ENCODE measurements at places on chromosomes 5 and 9.

GRCh38 chr5:64693636-64694035, 3.3 kb downstream of the SHISAL2B start:
- no peak for DNase-seq

DNA sequence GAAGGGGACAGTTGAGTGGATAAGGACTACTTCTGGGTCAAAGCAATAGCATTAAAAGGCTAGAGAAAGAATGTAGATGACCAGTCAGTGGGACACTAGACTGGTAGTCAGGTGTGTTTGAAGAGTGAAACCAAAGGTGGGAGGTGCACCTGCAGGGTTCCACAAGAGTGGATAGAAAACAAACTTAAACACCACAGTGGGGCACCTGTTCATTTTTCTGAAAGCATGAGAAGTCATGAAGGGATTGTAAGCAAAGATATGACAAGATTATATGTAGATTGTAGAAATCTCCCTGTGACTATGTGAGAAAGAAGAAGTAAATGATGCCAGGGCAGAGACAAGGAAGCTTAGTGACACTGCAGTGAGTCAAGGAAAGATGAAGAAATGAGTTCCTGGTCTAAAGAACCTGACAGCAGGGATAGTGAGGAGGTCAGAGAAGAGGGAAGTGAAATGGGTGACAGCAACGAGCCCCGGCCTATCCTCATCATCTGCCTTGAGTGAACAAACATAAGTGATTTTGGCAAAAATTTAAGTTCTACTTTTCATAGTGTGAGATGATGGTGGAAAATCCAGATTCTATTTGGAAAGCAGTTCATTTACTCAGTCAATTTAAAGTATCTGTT, 296.9 kb downstream of the TLE4 start:
- no peak for DNase-seq

- no peak for DNase-seq
Measured at GRCh38 chr9:20559231-20559890, 62.9 kb downstream of the MLLT3 start.

DNA sequence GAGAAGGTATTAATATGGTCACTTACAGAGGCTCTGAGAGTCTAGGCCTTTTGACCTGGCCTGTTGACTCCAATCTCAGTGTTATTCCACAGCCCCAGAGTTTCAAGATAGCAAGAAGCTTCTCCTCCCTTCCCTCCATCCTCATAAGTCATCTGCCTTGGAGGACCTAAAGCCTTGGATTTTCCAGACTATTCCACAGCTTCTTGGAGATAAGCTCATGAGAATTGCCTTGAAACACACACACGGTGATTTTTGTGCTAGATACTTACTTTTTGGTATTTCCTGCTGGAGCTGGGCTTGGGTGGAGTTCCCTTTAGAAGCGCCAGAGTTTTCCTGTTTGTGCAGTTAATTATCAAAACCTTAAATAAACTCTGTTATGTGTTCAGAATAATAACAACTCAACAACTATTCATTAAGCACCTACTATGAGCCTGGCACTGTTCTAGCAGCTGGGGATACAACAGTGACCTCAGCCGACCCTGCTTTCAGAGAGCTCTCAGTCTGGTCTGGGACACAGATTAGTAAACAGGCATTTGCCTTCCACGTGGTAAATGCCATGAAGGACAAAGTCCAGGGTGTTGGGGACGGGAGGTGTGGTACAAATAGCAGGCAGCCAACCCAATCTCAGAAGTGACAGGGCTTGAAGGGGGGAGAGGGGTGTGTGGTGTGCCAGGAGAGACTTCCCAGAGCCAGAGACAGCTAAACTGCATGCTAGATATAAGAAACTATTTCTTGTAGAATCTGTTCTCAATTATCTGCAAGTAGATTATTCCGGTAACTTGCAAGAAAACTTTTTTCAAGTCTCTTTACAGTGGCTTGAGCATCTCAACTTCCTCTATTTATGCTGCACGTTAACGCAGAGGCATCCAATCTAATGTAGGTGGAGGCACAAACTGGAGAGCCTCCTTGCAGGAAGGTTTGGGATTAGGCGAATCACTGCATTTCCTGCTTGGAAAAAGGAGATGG, 55.9 kb upstream of the KLF9 start:
- no peak for DNase-seq

GRCh38 chr5:167507463-167508233, 783.8 kb upstream of the WWC1 start:
- no peak for DNase-seq

DNA sequence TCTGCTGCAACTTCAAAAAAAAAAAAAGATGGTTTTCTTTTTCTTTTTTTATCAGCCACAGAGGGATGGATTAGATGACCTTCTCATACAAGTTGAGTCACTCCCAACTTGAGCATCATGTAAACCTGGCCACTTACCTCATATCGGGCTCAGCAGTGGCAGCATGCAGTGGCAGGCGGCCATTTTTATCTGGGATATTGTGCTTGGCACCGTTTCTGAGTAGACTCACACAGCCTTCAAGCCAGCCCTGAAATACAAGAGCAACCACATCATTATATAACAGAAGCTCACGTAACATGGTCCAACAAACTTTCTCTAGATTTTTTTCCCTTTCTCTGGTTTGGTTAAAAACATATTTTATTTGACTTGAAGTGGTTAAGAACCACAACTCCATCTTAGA, 62.6 kb downstream of the ANKRD55 start:
- no peak for DNase-seq

DNA sequence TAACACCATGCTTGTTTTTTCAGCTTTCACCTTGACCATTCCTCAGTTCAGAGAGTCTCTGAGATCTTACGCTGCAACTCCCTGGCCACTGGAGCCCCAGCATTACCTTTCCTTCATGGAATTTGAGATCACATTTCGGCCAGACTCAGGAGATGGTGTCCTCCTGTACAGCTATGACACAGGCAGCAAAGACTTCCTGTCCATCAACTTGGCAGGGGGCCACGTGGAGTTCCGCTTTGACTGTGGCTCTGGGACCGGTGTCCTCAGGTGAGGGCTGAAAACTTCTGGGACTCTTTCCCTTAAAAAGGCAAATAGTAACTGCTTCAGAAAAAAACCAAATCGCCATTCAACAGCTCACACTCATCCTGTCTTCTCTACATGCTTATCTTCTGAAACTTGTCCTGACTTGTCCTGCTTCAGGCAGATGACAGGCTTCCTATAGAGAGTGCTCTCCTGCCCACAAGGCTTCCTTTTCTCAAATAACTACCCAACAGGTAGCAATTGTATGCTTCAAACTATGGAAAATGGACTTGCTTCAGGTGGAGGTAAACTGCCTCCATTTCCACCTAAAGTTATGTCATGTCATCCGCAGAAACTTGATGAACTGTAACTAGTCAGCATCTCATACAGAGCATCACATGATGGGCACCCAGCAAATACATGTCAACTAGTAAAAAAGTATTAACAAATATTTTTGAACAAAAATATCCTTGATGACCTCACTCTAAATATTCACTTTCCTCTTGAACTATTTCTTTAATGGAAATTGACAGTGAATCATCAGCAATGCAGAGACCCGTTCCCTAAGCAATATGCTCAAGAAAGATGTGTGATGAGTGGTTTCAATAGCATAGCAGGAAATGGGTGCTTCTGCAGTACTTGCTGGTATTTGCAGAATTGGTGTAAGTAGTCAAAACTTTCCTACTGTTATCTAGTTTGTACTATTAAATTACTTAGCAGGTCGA, 129.2 kb downstream of the LIFR start:
- DNase-seq = no peak

GRCh38 chr5:129271308-129271707, 176.8 kb downstream of the ISOC1 start:
- DNase-seq = no peak

DNA sequence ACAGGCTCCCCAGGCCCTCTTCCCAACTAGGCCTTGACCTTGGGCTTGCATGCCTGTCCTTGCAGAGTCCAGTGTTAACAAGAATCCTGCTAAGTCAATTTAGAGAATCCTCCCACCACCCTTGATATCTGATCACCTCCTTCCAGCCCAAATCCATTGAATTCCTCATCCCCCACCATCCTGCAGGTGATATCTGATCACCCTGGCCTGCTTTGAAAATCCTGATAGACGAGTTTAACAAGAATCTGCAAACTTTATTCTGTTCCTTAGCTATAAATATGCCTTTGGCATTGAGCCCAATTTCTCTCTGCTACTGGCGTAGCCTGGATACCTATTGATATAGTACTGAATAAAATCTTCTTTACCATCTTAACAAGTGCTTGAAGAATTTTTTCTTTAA, 125.5 kb downstream of the DIRAS2 start:
- no peak for DNase-seq

DNA sequence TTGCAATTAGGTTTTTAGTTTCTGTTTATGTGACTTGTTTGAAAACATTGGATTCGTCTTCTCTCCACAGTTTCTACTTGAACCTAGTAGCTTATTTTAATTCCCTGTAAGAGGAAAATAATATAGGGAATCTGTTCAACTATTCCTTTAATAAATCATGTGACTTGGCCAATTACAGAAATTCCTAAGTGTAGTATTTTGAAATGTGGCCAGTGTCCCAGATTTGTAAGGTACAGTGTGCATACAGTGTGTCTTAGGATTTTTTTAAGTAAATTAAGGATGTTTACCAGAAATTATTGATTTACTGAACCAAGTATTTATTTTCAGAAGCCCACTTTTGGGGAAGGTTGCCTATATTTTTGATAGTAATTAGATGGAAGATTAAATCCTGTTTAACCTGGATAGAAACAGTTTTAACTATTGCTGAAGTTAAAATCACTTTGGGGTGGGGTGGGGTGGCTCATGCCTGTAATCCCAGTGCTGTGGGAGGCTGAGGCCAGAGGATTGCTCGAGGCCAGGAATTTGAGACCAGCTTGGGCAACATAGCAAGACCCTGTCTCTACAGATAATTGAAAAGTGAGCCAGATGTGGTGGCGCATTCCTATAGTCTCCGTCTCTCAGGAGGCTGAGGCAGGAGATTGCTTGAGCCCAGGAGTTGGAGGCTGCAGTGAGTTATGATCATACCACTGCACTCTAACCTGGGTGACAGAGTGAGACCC, 36.9 kb downstream of the G3BP1 start:
- DNase-seq = no peak

DNA sequence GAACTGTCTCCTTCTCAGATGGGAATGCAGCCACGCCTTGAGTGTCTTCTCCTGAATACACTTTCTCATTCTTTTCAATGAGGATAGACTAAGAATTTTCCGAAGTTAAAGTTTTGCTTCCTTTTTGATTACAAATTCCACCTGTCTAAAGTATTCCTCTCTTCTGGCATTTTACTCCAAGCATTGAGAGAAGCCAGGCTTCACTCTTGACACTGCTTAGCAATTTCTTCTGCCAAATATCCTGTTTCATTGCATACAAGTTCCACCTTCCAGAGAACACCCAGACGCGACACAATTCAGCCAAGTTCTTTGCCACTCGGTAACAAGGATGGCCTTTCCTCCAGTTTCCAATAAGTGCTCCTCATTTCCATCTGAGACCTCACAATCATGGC, 35.6 kb upstream of the COL5A1 start:
- DNase-seq = no peak

DNA sequence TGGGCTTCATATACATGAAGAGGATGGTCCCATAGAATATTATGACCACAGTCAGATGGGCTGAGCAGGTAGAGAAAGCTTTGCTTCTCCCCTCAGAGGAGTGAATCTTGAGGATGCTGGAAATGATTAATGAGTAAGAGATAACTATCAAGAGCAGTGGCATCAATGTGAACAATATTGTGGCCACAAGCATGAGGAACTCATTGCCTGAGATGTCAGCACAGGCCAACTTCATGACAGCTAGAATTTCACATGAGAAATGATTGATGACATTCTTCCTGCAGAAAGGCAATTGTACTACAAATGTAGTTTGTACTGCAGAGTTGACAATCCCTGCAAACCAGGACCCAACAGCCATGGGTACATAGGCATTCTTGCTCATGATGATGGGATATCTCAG, 586 bp downstream of the OR13C9 start:
- no peak for DNase-seq

GRCh38 chr9:105290954-105291353, 46.5 kb downstream of the SLC44A1 start:
- DNase-seq = no peak

DNA sequence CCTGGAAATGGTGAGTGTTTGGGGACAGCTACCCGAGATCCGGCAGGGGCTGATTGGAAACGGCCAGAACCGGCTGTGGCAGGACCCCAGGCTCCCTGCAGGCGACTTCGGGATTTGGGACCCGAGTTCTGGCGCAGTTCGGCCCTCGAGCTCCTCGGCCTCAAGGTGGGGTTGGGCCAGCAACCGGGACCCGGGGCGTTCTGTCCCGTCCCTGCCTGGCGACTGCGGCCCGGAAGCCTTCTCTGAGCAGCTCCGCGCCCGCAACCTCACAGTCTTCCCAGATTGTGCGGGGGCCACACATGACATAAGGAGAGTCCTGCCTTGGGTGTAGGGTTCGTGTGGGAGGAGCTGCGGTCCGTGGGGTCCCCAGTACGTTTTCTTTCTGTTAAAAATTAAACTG, 23.2 kb upstream of the NEURL1B start:
- no peak for DNase-seq

- DNase-seq = no peak
Measured at GRCh38 chr5:170630711-170631141, 126.9 kb downstream of the KCNIP1 start.

DNA sequence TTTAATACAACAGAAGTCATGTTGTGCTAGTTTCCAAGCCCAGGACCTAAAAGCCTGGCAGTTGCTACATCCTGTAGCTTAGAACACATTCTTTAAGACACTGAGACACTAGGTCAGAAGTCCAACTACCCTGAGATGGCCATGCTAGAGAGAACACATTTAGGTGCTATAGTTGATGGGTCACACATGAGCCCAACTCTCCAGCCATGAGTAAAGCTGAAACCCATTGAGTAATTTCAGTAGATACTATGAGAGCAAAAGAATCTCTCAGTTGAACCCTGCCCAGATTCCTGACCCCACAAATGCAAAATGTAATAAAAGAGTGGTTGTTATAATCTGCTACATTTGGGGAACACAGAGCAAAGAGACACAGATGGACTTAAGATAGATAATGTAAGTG, 164.4 kb downstream of the SEMA5A start:
- DNase-seq = no peak

DNA sequence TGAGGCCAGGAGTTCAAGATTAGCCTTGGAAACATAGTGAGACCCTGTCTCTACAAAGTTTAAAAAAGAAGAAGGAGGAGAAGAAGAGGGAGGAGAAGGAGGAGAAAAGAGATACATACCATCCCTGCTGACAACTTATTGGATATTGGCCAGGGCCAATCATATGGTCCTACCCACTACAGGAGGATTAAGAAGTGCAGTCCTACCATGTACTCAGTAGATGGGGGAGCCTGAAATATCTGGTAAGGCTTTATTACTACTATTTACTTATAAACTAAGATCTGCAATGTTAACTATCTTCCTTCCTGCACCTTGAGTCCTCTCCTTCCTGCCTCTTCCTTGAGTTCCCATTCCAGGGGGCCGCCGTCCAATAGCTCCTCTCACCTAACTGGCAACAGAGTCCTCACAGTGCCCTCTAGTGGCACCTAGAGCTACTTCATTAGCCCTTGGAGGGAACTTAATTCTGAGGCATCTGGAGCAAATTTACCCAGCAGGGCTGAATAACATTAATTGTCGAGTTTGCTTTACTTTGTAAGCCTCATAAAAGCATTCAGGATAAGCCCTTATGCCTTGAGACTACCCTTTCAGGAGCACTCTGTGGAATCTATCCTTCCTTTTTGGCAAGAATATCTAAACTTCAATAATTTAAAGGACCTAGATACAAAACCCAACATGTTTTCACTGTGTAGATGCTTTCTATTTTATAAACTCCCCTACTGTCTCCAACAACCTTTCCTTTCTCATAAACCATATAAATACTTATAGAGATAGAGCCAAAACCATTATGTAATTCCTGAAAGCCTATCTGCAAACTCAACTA, 39.1 kb upstream of the RANBP6 start:
- DNase-seq = peak; percentile 42

All from T-helper 9 cell (primary cell).